NCI-H446 (cell line): ENCODE measurements at places on chromosomes 16 and 17.

DNA sequence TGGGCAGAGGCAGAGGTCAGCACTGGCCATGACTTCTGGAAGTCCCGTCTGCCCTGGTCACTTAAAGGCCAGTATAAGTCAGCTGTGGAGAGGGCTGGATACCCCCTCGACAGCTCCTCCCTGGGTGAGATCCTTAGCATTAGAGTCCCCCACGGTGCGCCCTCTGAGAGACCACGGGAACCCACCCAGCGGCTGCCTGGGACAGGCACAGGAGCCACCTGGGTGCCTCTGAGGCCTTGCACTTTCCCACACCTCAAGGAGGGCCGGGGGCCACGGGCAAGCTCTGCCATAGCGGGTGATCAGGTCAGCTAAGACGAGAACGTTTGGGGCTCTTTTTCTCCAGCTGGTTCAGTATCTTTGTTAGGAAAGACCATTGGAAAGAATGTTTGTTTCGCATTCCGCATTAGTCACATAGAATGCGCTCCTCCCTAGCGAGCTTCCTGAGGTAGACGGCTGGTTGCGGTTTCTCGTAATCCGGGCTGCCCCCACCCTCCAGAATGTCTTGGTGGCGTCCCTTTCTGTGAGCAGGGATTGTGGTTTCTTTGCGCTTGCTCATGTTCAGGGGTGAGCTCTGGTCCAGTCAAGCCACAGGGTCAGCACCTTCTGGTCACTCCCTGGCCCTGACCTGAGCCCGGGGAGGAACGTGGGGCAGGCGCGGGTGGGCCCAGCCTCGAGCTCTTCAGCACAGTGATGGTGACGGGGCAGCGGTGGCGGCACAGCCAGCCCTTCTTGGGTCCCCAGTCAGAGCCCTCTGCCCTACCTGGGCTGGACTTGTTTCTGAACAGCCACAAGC, 25.2 kb downstream of the NME3 start:
- DNase-seq: no peak

DNA sequence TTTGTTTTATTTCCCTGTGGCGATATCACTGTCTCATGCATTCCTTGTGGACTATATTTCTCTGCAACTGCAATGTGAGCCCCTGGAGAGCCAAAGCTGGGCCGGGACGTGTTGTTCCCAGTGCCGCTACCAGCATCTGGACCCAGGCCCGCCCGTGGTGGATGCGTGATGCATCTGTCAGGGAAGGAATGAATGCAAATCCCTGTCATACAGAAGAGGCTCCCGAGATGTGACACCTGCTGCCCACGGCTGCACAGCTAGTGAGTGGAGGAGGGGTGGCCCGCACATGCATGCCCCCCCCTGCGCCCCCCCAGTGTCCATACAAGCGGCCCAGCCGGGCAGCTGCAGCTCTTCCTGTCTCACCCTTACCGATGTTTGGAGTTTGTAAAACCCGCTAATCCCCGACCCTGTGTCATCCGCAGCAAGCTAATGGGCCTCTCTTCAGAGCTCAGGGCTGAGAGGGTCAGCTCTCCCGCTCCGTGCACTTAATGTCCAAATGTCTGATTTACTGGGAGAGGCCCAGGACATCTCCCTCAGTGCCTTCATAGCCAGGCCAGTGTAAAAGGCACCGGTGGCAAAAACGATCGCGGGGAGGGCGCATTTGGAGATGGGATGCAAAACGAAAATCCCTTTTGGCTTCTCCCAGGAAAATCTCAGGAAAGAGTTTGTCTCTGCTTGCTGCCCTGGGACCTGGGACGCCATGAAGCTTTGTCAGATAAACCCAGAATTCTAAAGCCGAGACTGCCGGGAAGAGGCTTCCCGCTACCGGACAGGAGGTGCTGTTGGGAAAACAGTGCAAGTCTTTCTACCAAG, 91.8 kb downstream of the FOXL1 start:
- no peak for DNase-seq

DNA sequence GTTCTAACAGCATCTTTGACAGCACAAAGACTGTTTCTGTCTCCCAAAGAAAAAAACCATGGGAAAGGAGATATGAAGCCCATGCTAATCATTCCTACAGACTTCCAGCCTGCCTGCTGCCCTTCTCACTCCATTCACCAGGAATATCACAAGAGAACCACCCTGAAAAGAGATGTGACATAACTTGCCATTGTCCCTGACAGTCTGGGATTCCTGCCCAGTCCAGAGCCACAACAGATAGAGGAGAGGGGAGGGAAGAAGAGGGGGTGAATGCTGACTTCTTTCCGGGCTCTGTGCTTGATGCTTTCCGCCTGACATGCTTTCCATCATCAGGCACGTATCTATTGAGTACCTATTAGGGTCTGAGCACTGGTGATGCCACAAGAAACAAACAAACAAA, 31.6 kb upstream of the ASIC2 start:
- DNase-seq: no peak

GRCh38 chr16:27892879-27893278, 170.6 kb downstream of the GSG1L start:
- no peak for DNase-seq

DNA sequence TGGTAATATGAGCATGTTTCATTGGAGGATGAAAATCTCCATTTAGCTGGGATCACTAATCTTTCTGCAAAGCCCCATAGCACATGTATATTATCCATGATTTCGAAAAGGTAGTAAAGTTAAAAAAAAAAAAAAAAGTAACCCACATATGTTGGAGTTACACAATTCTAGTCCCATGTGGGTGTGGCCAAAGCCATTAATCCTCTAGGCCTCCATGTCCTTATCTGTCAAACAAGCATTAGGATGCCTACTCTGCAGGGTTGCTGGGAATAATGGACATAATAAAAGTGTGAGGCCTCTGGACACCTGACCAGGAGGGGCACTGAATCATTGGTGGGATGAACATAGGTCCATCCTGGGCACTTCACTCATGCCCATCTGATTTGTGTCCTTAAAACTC, 29.2 kb upstream of the VAT1L start:
- DNase-seq: no peak

- DNase-seq: no peak
Observed at GRCh38 chr16:87541147-87541871, 48.5 kb upstream of the ZCCHC14 start.

DNA sequence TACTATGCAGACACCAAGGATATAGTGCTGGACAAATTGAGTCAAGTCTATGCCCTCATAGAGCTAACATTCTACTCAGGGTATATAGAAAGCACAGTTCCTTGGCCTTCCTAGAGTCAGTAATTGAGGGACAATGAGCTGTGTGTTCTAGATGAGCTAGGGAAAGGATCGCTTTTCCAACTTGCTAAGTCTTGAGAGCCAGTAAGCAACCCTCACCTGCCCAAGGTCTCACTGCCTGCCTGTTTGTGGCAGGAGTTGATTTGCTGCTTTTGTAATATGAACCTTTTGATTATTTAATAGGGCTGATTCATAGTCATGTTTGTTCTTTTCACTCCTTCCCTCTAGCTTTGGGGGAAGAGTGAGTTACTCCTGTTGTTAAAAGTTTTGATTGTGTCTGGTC, 6.5 kb downstream of the DDX42 start:
- no peak for DNase-seq

GRCh38 chr17:13750816-13751793, 149.4 kb upstream of the HS3ST3A1 start:
- no peak for DNase-seq

DNA sequence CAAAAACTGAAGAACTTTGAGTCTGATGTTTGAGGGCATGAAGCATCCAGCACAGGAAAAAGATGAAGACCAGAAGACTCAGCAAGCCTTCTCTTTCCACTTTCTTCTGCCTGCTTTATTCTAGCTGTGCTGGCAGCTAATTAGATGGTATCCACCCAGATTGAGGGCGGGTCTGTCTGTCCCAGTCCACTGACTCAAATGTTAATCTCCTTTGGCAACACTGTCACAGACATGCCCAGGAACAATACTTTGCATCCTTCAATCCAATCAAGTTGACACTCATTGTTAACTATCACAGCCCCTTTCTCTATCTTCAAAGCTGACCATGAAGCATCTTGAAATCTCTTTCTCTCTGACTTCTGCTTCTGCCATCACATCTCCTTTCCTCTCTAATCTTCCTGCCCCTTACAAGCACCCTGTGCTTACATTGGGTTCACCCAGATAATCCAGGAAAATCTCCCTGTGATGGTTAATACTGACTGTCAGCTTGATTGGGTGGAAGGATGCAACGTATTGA, 115.9 kb upstream of the CDH13 start:
- no peak for DNase-seq

GRCh38 chr17:57623620-57624019, 121.5 kb downstream of the CCDC182 start:
- DNase-seq: no peak

DNA sequence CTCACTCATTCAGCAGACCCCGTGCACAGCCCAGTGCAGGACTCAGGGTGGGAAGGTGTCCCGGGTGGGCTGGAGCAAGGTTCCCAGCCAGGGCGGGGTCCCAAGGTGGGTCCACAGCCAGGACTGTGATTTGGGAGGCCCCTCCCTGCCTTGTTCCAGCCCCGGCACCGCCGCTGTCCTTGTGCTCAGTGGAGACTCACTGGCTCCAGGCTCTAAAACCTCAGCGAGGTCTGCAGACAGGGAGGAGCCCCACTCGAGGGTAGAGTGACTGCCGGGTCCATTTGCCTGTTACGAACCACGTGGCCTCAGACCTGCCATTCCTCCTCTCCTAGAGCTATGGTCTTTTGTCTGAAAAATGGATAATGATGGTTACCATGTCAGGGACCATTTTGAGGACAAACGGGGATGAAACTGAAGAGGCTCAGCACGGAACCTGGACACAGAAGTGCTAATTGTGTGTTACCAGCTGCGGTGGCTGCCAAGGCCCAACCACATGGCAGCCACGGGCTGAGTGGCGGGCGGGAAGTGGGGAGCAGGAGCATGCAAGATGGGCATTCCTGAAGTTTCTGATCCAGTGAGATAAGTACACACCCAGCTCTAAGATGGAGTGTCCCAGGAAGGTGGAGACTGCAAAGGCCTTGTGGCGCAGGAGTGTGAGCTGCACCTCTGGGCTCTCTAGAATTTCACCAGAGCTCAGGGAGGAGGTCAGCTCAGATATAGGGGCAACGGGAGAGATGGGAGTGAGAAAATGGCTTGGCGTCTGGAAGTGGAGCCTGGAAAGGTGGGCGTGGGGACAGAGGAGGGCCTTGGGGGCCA, 317.6 kb downstream of the SEC14L1 start:
- DNase-seq: no peak

DNA sequence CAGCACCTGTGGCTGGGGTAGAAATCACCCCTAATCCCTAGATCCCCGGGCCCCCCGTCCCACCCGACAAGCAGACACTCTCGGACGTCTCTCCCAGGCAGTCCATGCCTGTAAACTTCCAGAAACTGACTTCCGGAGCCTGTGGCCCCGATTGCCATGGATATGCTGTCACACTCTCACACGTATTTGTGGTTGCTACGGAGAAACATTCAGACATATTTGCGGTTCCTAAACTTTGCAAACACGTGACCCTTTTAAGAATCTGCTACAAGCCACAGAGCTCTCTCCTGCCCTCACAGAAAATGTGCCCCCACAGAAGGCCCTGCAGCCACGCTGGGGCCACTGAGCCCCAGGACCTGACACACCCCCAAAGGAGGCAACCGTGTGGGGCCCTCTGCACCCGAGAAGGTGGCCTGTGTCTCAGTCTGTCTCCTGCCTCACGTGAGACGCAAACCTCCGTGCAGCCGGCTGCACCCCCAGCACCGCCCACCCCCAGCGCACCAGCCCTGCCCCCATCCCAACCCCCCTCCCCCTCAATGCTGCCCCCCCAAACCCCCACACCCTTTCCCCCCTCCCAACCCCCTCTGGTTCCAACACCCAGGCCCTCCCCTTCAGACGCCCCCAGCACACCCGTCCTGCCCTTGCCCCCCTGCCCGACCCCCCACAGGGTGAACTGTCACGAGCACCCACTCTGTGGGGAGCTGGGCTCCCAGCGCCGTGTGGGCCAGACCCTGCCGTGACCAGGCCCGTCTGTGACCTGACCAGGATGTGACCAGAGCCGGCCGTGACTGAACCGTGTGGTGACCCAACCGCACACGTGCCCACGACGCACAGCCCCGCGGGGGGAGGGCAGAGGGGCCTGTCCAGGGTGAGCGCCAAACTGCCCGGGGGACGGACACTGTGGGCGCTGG, 66.3 kb upstream of the METRNL start:
- no peak for DNase-seq

- DNase-seq: no peak
Observed at GRCh38 chr17:62616993-62617893, 10.2 kb upstream of the MRC2 start.

- DNase-seq: no peak
Observed at GRCh38 chr16:57590654-57591085, 37.8 kb upstream of the ADGRG1 start.

- DNase-seq: peak; percentile 92
Observed at GRCh38 chr17:81552244-81553017, at the start of gene FAAP100. Gene FAAP100, minus strand, starts transcription at chr17:81552353. Its CDS starts 23 bp downstream, at chr17:81552330.

DNA sequence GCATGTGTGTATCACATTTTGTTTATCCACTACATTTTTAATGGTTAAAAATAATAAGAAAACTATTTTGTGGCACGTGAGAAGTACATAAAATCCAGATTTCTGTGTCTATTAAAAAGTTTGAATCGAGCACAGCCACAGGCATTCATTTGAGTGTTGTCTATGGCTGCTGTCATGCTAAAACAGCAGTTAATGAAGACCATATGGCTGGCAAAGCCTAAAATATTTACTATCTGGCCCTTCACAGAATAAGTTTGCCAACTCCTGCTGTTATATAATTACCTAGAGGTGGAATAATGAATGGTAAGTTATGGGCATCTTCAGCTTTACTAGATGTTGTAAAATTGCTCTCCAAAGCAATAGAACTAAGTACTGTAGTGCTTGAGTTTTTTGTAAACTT, 30.5 kb downstream of the TMEM98 start:
- DNase-seq: no peak

DNA sequence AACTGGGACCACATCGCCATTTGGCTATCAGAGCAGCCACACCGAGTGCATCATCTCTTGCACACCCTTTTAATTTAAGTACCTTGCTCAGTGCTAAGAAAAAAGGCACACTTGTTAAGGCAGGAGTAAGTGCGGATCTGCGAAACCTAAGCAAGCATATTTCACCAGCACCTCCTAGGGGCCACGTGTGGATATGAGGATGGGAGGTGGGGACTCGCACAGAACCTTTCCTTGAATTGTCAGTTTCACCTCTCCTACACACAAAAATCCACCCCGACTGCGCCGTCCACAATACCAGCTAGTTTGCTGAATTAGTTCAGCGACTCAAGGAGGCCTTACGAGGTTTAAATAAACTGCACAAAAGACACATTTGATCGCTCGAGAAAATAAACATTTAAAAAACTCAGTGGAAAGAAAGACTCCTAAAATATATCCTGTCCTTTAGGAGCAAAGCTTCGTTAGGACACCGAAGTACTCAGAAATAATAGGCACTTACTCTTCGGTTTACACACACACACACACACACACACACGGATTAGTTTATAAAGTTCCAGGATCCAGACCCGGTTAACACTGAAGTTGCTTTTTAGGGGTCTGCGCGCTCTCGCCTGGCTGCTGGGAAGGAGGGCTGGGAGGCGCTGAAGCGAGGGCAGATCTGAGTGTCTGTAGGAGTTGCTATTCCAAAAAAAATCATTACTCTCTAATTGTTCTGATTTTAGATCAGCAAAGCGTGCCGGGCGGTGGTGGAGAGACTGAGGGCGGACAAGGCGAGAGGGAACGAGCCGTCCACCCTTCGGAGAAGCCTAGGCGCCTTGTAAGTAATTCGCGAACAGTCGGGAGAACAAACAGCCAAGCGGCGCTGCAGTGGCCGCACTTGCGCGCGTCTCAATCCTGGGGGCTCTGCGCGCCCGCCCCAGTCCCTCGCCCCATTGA, 1.0 kb upstream of the KCNJ2 start:
- peak; percentile 51 for DNase-seq

- DNase-seq: no peak
Observed at GRCh38 chr17:50150354-50151040, at the start of gene PPP1R9B. Gene PPP1R9B, minus strand, starts transcription at chr17:50150677. Its CDS starts 164 bp downstream, at chr17:50150513.
